Stimulated activated CD4-positive, alpha-beta T cell treated with anti-CD3 and anti-CD28 coated beads, Interleukin-2, amount 100 ng/mL, for 48 hours (primary cell): ENCODE measurements at places on chromosomes 12 and 14.
A peak's percentile ranks its signal among the peaks of the same experiment; 100 is the strongest.

DNA sequence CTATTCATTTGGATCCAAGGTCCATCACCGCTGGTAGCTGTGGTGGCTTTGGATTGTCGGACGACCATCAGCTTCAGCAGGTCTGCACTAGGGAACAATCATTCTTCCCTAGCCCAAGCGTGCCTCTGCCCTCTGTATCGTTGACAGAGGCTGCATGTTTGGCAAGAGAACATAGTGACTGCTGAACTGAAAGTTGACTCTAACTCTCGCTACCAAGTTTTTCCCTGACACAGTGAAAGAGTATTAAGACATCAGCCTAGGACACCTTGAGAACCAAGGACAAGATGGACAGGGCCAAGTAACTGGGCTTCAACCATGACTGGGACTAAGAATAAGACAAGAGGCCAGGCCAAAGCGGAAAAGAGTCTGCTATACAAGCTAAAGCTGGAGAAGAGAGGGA lies 26.3 kb downstream of the TSHR start:
- no peak for DNase-seq

- no peak for DNase-seq
These were observed 821.0 kb downstream of the TMEM121 start for GRCh38 chr14:106347291-106347778.

DNA sequence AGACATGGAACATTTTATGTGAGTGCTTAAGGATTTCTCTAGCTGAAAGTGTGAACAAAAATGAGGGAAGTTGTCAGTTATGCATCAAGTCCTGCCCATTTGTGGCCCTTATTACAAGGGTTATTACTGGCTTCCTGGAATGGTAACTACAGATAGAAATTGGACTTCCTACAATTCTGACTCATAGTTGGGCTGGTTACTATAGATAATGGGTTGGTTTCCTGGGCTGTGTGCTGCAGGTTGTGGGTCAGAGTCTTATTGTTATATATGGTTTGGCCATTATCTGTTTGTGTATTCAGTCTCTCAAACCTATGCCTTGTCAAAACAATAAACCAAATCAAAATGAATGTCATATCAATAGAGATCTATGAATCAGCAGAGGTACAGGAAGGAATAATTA lies 313.7 kb downstream of the ADAMTS20 start:
- no peak for DNase-seq

DNA sequence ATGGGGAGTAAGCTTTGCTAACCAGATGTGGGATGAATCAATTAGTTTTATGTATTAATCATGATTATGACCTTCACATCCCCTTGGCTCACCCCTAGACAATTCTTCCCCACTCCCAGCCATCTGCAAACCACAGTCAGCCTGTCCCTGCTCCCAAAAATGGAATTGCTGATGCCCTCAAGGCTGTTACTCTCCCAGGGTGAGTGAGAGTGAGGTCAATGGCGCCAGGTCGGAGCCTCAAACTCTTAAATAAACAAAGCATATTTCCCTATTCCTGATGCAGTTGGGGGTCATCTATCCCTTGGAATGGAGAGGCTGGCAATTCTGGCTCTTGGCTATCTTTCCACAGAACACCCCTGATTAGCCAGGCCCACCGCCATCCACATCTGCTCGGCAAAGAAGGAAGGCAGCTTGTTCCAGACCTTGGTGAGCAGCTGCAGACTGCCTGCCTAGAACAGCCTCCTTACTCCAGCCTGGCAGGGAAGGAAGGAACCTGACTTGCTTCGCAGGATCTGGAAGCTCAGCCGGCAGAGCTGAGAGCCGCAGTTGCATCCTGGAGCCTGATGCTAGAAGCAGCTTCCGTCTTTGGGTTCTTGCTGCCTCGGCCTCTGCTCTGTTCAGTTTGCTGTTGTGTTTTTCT lies 57.0 kb downstream of the SMUG1 start:
- DNase-seq = no peak

- no peak for DNase-seq
These were observed 297.9 kb upstream of the AMIGO2 start for GRCh38 chr12:47377414-47378221.

DNA sequence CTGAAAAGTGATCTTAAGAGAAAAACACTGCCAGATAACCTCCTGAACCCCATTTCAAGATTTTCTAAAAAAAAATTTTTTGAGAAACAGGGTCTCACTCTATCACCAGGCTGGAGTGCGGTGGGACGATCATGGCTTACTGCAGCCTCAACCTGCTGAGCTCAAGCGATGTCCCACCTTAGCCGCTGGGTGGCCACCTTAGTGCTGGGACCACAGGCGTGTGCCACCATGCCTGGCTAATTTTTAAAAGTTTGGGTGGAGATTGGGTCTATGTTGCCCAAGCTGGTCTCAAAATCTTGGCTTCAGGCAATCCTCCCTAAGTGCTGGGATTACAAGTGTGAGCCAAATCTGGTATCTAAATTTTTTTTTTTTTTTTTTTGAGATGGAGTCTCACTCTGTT lies 3.4 kb downstream of the PNMA1 start:
- DNase-seq = no peak

GRCh38 chr12:54147186-54147585 lies 41.6 kb downstream of the SMUG1 start:
- no peak for DNase-seq

DNA sequence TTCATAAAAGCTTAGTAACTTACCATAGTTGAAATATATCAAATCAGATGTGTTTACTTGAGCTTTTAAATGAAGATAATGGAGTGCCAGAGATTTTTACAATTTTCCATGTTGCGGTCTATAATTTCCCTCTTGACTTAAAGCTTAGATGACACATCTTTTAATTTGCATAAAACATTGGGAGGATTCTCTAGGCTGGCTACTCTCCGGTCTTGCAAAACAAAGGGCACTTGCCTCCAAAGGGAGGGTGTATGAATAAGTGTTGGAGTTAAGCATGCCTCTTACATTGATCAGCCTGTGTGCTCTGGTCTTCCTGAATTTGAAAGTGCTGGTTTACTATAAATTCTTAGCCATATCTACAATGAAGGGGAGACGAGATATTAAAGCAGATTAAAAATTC lies 336.4 kb upstream of the NAV3 start:
- no peak for DNase-seq

GRCh38 chr12:51827925-51828818 lies 20.3 kb downstream of the FIGNL2 start:
- DNase-seq = peak; percentile 60

- no peak for DNase-seq
These were observed 93.1 kb downstream of the DDHD1 start for GRCh38 chr14:53060046-53060445.

DNA sequence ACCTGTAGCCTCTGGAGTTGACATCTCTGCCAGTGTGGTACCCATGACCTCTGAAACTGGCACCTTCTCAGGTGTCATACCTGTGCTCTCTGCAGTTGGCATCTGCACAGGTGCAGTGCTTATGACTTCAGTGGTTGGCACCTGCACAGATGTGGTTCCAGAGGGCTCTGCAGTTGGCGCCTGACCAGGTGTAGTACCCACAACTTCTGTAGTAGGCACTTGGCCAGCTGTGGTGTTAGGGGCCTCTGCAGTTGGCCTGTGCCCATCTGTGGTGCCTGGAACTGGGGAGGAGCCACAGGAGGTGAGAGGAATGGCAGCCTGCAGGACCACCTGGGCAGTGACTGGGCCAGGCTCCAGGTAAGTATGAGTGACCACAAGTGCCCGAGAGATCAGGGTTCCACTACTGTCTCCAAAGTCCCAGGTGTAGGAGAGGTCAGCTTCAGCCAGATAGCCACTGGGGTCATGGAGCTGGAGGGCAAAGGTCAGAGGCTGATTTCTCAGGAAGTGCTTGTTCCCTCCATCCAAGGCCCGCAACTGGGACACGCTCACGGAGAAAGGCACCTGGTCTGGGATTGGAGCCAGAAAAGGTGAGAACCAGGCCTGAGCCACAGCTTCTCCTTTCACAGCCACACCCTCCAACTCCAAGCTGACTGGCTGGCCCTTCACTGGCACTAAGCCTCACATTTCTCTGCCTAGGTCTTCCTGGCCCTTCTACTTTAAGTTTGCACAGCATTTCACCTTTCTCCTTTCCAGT lies 8.6 kb downstream of the PMEL start:
- DNase-seq = no peak

- DNase-seq = no peak
These were observed 1.6 kb upstream of the PACS2 start for GRCh38 chr14:105312973-105313372.

DNA sequence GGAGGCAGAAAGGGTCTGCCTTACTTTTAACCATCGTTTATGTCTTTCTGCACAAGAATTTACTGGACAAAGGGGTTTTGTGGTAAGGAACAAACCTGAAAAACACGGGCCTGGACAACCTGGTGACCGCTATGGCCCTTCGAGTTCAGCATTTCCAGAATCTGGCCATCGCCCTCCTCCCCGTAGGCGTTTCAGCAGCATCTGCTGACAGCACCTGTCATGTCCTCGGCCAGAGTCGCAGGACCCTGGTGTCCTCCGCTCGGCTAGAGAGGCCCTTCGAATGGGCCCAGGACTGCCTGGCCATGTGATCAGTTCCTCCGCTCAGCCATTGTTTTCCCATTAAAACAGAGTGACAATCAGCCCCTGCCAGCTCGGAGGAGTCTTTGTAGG lies 142.8 kb upstream of the FKBP4 start:
- DNase-seq = no peak

DNA sequence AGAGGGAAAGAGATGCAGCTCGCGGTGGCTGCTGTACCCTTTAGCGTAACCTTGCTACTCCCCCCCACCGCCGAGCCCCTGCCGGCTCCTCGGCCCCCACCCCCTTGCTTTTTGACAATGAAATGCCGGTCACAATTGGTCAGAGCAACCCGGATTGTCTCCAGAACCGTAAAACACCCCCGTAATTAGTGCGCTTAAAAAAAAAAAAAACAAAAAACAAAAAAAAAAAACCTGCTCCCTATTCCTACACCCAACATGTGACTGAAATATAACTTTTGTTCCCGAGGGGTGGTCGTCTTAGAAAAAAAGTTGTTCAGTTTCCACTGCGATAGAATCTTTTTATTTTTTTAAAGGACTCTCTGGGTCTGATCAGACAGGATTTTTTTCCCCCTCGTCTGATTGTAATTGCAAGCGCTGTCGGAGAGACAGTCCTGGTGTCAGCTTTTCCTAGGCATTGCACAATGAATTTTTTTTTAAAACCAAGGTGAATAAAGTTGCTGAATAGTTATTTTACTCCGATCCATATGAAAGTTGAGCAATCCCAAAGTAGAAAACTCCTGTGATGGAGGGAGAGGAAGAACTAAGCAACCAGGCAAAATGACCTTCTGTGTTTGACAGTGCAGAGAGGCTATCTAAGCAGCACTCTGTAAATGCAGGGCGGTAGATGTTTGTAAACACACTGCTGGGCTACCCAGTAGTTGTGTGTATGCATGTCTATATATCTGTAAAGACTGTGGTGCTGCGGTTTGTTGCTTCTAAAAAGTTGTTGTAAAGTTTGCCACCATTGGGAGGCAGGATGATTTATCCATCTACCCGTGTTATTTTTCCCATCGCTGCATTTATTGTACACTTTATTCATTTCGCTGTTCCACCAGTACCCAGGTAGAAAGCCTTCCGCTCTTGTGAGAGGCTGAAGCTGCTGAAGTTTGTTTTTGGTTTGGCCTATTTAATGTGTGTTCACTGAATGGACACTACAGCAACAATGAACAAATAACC lies 1.1 kb downstream of the ETV6 start:
- DNase-seq = no peak

DNA sequence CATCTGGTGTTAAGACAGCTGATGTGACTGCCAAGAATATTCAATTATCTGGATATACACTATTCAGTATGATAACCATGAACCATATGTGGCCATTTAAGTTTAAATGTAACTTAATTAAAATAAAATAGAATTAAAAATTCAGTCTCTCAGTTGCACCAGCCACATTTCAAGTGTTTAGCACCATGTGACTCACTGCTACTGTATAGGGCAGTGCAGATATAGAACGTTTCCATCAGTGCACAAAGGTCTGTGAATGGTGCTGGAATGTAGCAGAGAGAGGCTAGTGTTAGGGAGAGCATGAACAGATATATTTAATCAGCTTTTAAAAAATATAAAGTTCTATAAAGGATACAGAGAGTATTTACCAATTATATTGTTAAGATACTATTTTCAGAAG lies 28.7 kb downstream of the ARID4A start:
- no peak for DNase-seq

DNA sequence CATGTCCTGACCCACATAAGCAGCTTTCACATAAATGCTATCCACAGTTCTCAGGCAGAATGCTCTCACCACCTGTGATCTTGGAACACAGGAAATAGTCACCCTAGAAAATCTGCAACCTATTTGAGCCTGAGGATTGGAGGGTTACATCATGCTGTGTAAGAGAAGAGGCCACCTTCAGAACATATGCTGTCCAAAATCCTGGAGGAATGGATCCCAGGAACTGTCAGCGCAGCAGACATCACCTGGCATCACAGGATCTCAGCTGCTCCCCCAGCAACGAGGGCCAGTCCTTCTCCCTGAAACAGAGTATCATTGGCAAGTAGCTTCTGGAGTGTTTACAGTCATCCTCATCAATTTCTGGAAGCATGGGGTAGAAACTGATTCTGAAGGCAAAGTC lies 63.2 kb upstream of the LTA4H start:
- no peak for DNase-seq

- DNase-seq = no peak
These were observed 82.2 kb downstream of the EML1 start for GRCh38 chr14:99875421-99875820.

- DNase-seq = no peak
These were observed 282 bp upstream of the IGFBP6 start for GRCh38 chr12:53097207-53097563.

DNA sequence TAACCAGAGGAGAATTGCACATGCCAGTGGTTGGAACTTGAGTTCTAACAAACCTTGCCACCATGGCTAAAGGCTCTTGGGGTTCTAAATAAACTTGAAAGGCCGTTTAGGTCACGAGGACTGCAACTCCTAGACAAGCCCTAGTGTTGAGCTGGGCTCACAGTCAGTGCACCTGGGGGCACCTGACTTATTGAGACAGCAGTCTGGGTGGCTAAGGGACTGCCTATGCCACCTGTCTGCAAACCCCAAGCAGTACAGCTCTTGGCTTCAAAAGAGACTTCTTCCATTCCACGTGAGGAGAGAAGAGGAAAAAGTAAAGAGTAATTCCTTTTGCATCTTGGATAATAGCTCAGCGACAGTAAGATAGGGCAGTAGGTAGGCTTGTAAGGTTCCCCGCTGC lies 765.6 kb upstream of the FOXG1 start:
- DNase-seq = no peak

DNA sequence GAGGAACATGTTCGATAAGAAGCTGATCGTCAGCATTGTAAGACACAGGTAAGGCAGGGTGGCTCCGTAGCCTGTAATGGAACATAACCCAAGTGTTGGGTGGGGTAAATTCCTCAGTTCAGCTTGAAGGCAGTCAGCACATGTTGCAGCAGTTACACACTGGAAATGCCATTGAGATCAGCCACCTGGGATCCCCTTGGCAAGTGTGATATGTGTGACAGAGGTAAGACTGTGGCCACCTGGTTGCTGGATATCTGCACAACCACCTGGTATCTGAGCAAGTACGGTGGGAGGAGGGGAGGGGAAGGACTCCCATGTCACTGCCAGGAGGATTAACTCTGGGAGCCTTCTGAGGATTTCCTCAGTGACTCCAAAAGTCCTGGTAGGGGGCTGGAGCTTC lies 158.0 kb upstream of the CAND1 start:
- no peak for DNase-seq

- DNase-seq = no peak
These were observed 57.1 kb downstream of the GALC start for GRCh38 chr14:87935886-87936285.
